ENCODE measurements at places on chromosomes 11 and 22.
A peak's percentile ranks its signal among the peaks of the same experiment; 100 is the strongest.

GRCh38 chr22:37566329-37566837 is 6.1 kb downstream of the CDC42EP1 start:
- DNase-seq = no peak

DNA sequence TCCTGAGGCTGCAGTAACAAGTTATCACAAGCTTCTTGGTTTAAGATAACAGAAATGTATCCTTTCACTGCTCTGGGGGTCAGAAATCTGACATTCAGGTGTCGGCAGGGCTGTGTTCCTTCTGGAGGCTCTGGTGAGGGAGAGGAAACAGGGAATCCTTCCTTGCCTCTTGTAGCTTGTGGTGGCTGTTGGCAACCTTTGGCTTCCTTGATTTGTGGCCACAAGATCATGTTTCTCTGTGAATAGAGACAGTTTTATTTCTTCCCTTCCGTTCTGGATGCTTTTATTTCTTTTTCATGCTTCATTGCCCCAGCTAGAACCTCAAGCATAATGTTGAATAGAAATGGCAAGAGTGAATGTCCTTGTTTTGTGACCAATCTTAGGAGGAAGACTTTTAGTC is 44.0 kb downstream of the MPPED1 start:
- no peak for DNase-seq

DNA sequence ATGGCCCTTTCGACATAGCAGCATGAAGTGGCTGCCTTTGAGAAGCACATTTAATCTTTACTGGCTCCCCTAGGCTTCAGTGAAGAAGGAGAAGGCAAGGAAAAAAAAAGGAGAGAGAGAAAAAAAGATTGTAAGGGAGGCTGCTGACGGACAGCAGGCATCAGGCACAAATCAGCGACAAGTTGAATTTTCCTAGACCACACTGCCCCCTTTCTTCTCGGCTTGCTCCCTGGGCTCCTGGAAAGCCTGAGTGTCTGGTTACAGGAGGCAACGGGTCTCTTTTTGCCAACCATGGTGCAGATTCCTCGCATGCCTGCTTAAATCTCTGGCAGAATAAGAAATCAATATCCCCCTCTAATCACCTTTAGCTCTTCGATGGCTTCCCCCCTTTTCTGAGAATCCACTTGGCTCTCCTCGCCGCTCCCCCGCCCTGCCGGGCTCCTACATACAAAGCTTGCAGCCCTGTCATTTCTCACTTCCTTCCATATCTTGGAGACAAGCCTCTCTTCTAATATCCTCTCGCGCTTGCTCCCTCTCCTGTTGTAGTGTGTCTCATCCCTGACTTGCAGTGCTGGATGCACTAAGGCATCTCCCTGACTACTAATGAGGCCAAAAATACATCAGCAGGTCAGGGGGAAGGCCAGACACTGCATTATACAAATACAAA is 14.3 kb downstream of the BLID start:
- DNase-seq = peak; percentile 92

- DNase-seq = no peak
These were observed 86.8 kb downstream of the PTPRJ start for GRCh38 chr11:48066881-48067800.

DNA sequence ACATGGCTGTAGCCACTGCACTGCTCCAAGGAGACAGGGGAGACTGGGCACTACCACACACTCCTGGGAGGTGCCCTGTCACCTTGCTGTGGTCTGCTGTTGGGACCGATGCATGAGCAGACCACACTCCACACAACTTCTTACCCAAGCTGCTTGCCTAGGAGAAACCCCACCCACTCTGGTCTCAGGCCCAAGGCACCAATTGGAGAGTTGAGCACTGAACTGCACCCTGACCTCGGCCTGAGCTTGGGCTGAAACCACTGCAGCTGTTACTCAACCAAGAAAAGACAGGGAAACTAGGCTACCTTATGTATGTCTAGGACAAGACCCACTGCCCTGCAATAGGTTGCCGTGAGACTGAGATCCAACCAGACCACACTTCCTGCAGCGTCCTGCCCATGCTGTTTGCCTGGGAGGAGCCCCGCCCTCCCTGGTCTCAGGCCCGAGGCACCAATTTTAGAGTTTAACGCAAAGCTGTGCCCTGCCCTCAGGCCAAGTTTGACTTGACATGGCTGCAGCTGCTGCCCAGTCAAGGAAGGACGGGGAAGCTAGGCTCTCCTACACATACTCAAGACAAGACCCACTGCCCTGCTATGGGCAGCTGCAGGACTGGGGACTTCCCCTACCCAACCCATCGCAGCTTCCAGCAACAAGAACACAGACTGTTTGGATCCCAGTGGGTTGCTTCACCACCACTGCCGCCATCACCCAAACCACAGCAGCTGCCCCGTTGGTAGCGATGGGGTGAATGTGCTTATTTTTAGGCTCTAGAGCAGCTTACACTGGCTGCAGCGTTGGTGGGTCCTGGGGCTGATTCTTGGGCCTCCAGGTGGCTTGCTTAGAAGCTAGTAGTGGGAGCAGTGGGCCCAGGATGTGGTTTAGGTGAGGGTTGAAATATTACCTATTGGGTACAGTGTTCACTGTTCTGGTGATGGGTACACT is 66.8 kb downstream of the BRD1 start:
- DNase-seq = no peak

DNA sequence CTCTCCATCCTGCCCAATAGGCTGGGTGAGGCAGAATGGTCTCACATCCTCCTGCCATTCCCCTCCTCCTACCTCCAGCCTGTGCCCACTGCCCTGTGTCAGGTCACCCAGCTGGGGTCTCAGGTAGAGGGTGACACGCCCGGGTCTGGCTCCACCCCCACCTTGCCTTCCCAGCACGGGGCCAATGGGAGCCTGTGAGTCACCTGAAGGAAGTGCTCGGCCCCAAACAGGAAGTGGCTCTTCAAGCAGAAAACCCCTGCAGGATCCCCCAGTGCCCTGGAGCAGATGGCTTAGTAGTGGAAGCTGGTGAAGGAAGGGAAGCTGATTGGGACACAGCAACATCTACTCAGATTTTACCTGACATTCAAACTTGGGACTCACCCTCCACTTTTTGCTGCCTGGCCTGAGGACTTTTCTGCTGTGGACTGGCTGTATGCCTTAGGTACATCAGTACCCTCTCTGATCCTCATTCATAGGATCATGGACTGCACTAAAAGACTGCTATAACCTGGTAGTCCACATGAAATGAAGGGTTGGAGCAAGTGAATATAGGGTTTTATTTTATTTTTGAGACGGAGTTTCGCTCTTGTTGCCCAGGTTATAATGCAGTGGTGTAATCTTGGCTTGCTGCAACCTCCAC is 33.4 kb downstream of the GDPD5 start:
- no peak for DNase-seq

GRCh38 chr22:31140746-31141145 is 438 bp upstream of the PLA2G3 start:
- no peak for DNase-seq

DNA sequence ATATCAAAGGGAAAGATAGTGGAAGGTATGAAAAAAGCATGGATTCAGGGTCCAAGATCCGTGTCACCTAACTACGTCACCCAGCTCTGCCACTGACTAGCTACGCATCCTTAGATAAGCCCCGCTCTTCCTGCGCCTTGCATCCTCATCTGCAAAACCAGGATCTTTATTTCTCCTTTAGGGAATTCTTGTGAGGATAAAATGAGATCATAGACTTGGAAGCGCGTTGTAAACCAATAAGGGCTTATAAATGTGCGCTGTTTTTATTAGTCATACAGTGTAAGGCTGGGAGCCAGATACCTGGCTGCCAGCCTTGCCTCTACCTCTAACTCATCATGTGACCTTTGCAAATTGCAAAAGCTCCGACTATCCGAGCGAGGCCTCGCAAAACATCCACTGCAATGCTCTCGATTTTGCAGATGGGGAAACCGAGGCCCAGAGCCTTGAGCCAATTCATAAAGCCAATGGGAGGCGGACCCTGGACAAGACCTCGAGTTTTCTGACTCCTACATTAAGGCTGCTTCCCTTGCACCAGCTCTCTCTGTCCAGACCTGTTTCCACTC is 753 bp downstream of the PRPF19 start:
- DNase-seq = peak; percentile 19

- DNase-seq = peak; percentile 58
These were observed 135.7 kb downstream of the TMEM135 start for GRCh38 chr11:87173185-87174039.

DNA sequence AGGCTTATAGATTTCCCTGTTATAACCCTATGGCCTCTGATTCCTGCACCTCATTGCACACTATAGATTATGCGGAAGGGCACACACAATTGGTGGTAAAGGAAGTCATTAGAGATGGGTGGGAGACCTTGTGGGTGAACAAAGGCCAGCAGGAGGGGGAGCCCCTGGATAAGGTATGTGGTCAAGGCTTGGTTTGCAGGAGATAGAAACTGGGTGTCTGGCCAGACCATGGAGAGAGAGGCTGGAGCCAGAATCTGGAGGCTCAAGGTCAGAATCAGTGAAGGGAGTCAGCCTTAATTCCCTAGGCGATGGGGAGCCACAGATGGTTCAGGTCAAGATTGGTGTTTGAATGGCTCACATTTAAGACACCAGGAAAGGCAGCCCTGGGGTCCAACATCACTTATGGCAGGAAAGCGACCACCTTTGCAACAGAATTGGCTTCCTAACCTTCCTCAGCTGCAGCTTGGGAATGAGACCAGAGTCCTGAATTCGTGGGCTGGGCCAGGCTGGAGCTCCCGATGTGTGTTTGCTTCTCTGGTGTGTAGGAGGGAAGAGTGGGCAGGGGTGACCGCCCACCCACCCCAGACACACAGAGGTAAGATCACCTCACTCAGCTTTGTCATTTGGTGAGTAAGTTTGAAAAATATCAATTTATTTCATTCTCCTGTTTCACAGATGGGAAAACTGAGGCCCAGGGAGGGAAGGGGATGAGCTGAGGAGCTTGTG is 22.7 kb upstream of the SCUBE1 start:
- DNase-seq = no peak

DNA sequence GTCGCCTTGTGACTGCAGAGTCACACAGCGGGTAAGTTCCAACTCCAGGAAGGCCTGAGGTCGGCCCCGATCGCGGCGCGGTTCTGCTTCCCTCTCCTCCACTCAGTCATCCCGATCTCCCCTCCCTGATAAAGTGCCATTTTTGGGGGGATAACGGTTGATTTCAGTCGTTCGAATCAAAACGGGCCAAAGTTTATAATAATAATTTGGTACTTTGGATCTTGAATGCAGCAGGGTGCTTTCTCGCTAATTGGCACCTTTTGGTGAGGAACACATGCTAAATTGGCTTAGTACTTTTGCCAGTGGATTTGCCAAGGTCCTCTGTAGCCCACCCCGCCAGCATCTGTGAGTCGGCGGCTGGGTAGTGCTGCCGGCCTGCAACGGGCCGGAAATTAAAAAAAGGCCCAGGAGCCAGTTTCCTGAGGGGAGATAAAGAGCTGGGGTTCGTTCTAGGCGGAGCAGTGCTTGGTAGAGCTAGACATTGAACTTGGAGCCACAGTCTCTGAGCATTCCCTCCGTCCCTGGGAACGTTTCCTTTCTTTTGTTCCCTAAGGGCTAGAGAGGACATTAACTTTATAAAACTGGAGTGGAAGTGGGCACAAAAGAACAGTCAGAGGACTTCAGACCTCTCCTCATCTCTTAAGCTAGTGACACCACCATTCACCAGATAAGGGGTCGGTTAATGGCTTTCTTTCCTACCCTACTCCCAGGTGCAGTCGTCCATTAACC is 997 bp downstream of the UBE2L3 start:
- DNase-seq = no peak

DNA sequence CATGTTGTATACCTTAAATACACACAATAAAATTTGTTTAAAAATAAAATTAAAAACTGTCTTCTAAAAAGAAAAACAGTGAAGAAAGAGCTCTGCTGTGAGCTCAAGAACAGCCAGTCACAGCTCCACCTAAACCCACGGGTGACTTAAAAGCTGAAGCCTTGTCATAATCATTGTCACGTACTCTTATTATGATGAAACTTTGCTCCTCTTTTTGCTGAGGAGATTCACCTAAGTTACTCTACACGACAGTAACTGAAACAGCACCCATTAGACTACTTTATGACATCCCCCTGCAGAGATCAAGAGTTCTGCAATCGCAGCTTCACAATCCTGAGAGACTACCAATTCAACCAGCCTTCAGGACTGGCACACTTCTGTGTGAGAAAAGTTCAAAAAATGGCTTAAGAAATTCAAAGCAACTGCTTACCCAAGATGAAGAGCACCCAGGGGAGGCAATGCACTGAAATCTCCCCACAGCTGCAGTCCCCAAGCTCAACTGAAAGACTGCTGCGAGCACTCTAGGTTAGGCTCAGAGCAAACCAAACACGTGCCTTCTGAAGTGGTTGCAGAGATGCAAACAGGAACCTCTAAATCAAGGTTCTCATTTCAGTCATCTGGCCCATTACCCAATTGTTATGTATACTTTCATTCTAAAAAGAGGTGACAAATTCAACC is at the start of gene JAML:
JAML (minus strand) TSS at position 501 of the 678 bp plus-strand sequence. CDS start 10,145 bp downstream, outside the sequence.
- DNase-seq = no peak

DNA sequence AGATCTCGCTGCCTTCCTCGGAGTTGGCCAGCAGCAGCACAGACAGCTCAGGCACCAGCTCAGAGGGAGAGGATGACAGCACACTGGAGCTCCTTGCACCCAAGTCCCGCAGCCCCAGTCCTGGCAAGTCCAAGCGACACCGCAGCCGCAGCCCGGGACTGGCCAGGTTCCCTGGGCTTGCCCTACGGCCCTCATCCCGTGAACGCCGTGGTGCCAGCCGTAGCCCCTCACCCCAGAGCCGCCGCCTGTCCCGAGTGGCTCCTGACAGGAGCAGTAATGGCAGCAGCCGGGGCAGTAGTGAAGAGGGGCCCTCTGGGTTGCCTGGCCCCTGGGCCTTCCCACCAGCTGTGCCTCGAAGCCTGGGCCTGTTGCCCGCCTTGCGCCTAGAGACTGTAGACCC is 6.4 kb downstream of the PLA2G3 start:
- no peak for DNase-seq

GRCh38 chr11:5351208-5351607 is at the start of gene OR51B6:
Gene OR51B6 (plus strand): TSS chr11:5351508. CDS start chr11:5351508, 0 bp downstream.
- DNase-seq = no peak

DNA sequence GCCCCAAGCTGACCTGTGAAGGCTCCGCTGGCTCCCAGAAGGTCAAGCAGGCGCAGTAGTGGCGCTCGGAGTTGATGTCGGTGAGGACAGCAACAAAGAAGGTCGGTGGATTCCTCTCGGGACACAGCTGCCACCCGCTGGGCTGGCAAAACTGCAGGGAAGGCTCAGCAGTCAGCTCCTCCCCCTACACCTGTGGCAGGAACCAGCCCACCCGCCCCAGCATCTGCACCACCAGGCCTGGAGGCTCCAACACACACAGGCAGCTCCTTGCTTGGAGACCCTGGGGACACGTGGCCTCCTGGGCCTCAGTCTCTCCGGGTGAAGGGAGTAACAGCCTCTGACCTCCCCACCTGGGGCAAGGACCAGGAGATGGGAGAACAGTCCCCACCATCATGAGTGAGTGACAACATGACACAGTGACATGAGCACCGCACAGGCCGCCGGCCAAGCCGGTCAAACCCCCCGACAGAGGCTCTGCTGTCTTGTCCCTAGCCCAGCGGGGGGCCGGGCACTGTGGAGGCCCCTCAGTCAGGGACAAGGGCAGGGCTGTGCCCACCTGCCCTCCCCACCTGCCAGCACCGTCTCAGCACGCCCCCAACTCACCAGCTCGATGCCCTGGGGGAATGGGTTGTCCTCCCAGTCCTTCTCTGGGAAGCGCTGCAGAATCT is 6.9 kb downstream of the SBF1 start:
- DNase-seq = no peak

- no peak for DNase-seq
These were observed 1912.0 kb upstream of the RAG2 start for GRCh38 chr11:38510041-38510440.

GRCh38 chr11:80636999-80637398 is 1196.2 kb upstream of the TENM4 start:
- DNase-seq = no peak

Data from NCI-H1105 treated with DMSO at 0.1 percent for 48 hours (cell line).